MG63 (cell line): ENCODE measurements at places on chromosomes 2 and 18. TPM values are rescaled to one million over a fixed set of nuclear protein-coding genes. Genes with fewer than 3 reads are reported as not detected.

FOXD4L1 gene
- not detected in 2 replicates for total RNA-seq

RPRD1A gene
- 28.7 and 31.4 TPM in 2 replicates for total RNA-seq

RESP18 gene
- not detected in 2 replicates for total RNA-seq

TYMS gene
- total RNA-seq: 55.7 and 57.0 TPM in 2 replicates
